ENCODE measurements at places on chromosomes 11 and 22.

- no peak for DNase-seq
Measured at GRCh38 chr11:35144136-35144741, 5.3 kb downstream of the CD44 start.

DNA sequence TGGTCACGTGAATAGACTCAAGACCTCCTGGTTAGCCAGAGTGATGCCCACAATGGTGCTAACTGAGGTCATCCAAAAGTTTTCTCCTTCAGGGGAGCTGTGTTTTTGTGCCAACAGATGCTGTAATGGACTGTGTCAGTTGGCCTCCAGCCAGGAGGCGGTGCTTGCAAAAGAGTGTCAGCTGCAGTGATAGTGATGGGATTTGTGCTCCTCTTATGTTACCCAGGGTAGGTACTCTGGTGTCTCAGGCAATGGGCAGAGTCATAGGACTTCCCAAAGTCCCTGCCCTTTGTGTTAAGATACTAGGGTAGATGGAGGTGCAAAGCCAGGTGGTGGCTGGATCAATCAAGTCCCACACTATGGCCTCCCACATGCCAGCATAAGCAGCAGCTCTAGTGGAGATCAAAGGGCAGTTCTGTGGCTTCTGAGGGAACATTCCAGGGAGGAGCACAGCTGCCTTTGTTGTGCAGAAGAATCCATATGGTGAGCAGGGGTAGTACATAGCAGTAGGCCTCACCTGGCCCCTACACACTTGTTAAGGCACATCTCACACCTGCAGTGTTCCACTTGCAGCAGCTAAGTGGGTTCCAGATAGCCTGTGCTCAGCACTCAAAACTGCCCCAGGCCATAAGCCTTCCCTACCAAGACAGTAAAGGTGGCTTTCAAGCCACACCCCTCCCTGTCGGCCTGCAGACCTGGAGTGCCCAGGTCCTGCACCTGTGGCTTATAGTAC, 9.4 kb upstream of the FANCF start:
- DNase-seq: peak; percentile 13

DNA sequence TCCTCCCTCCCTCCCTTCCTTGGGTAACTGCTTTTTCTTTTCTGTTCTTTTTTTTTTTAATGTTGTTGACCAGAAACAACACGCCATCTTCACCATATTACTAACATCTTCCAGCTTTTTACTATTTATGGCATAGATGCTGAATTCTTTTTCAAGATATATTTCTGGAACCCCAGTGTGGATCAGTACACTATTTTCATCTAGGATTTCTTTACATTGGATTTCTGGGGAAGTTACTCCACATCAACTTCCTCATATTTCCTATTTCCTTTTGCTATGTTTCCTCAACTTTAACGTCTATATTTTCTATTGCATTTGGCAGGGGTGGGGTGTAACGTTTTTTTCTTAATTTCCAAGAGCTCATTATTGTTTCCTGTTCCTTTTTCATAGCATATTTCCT, 7.0 kb downstream of the PGM2L1 start:
- no peak for DNase-seq

GRCh38 chr22:44620841-44621257, 81.2 kb upstream of the PRR5 start:
- DNase-seq: no peak

DNA sequence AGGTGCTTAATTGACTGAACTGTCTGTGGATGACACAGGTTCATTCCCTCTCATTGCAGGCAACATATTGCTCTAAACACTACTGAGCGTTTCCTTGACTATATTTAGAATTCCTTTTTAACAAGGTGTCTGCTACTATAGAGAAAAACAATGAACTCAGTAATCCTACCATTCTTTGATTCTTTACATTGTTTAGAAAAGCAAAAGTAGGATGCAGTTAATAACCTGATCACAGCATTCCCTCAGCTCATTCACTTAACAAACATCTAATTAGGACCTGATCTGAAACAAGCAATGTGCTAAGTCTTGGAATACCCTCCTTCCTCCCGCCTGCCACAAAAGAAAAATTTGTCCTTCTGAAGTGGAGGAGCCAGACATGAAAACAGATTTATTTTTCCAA, 313.1 kb downstream of the LRRC4C start:
- DNase-seq: no peak

DNA sequence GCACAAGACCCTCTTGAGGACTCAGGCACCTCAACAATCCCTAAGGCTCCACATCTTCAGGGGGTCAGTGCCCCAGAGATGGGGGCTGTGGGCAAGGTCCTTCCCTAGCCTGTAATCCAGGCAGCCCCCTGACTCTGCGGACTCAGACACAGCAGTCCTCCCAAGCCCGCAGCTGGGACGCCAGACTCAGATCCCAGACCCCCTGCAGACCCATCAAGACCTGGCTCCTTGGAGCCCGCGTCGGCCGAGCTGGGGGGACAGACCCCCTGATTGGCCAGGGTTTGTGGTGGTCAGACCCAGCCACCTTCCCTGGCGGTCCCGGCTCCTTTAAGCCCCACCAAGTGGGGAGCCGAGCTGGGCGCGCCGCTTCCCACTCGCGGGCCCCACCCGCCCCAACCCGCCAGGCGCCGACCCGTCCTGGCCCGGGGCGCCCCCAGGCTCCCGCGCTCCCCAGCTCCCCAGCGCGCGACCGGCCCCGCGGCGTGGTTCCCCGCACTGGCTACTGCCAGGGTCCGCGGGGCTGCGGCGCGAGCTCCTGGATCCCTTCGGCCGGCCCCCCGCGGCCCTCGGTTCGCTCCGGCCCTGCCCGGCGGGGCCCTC, 458 bp downstream of the OSBPL5 start:
- DNase-seq: no peak

DNA sequence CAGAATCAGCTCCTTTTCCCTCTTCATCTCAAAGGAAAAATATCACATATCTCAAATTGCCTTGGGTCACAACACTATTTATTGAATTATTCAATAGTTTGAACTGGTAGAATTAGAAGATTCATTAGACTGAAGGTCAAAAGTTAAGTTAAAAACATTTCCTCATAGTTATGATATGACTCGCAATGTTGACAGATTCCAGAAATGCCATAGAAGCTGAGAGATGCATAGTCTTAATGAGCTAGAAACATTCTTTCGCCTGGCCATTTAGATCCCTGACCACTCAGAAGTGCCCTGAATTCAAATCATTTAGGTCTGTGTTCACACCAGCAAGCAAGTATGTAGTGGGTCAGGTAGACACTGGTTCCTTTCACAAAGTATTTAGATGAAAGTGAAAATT, 44.4 kb downstream of the FAT3 start:
- peak; percentile 43 for DNase-seq

DNA sequence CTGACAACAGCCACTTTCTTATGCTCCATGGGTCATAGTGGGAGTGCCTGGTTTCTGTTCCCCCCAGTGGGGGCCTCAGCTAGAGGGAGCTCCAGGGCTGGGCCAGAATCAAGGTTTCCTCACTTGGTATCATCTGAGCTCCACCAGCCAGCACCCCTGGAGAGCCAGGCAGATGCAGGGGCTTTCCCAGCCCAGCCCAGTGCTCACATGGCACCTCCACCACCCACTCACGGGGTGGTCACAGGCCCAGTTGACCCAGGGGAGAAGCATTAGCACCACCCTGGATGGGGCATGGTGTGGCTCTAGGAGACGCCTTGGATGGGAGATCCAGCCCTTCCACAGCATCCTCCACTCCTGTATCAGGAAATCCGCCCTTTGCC, 24.1 kb upstream of the WNT7B start:
- no peak for DNase-seq

DNA sequence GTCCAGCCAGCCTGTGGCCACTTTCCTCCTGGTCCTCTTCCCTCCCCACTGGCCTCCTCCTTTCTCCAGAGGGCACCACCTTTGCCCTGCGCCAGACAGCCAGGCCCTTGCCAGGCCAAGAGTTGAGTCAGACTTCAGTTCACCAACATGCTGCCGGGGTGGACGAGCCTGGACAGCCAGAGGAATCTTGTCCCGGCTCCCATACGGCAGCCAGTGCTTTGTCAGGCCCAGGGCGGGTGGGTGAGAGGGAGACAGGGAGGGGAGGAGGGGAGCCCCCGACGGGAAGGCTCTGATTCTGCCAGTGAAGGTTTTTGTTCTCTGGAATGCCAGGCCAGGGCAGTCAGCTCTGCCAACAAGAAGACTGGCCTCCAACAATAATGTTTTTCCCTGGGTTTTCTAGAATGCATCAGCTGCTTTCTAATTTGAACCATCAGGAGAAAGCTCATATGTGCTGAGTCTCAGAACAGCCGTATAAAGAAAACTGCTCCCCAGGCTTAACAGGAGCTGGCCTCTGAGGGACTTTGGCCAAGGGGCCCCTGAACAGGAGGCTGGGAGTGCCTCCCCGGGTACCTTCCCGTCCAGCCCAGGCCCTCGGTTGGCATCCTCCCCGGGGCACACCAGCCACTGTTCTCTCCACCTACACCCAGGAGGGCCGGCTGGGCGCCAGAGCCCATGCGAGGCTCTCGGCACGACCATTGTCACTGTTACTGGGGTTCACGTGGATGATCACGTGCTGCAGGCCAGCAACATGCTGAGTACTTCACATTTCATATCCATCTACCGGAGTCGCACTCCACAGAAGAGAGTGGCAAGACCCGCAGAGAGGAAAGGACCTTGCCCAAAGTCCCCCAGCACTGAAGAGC, 28.6 kb downstream of the LIF start:
- DNase-seq: no peak

GRCh38 chr11:69419662-69420395, 61.6 kb upstream of the LINC01488 start:
- DNase-seq: no peak

Measured in T47D (cell line).